Right lung (tissue), 10 donors: ENCODE measurements at places on chromosomes 2 and 18.

DNA sequence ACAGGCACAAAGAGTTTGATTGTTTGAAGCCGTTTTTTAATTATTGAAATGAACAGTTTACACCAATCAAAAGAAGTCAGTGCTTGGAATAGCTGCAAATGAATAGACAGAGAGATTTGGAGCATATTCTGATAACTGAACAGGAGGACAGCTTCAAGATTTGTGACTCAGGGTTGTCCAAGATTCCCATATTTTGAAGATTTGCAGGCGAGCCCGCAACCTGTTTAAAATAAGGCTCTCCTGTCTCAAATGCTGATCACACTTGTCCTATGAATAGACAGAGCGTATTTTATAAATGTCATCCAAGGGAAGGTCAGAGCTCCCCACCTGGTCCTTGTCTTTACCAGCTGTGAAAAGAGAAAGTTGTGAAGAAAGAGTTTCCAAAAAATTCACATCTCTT, 198.7 kb downstream of the RNF144A start:
- no peak for DNase-seq

GRCh38 chr2:7400628-7401027, 483.4 kb downstream of the RNF144A start:
- no peak for DNase-seq

GRCh38 chr2:112803691-112804521, 19.6 kb upstream of the IL1A start:
- no peak for DNase-seq

DNA sequence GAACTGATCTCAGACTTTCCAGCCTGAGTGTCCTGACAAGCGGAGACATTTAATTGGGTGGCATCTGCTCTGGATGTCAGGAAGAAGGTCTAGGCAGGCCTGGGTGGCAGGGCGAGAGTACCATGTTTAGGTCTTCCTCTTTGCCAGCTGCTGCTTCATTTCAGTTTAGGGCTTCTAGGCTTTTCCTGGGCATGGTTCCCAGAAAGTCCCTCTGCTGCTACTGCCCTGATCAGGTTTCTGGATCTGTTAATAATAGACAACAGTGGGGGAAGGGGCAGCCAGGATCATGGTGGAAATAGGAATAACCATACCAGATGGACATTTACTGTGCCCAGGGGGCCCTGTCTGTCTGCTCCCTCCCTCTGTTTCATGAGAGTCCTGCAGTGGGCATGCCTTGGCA, 2.3 kb upstream of the PLCD4 start:
- peak; percentile 19 for DNase-seq

DNA sequence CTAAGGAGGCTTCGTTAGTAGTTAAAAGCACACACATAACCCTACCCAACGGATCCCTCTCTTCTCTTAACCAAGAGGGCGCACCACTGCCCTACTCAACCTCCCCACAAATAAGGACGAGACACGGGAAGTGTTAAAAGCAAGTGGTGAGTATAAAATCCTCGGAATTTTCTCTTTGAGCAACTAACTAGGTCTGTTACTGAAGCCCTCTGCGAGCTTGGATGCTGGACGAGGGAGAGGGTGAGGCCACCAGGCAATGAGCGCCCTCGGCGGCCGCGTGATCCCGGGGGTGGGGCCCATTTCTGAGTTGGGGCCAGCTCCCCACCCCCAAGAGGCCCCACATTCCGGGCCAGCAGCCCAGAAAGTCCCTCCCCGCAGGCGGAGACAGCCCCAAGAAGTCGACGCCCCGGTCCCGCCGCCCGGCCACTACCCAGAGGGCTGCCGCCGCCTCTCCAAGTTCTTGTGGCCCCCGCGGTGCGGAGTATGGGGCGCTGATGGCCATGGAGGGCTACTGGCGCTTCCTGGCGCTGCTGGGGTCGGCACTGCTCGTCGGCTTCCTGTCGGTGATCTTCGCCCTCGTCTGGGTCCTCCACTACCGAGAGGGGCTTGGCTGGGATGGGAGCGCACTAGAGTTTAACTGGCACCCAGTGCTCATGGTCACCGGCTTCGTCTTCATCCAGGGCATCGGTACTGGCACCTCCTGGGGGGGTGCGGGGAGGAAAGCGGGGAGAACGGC, at the start of gene CYBRD1:
Gene CYBRD1 (plus strand): TSS at position 423 of the 736 bp plus-strand sequence. CDS start 72 bp downstream, at position 495.
- DNase-seq = peak; percentile 89

GRCh38 chr2:84643991-84644390, 127.7 kb downstream of the DNAH6 start:
- no peak for DNase-seq

- DNase-seq = no peak
These were observed 261.6 kb downstream of the NDUFA10 start for GRCh38 chr2:239763433-239764097.

GRCh38 chr2:240991378-240992263, 6.8 kb upstream of the SNED1 start:
- no peak for DNase-seq

DNA sequence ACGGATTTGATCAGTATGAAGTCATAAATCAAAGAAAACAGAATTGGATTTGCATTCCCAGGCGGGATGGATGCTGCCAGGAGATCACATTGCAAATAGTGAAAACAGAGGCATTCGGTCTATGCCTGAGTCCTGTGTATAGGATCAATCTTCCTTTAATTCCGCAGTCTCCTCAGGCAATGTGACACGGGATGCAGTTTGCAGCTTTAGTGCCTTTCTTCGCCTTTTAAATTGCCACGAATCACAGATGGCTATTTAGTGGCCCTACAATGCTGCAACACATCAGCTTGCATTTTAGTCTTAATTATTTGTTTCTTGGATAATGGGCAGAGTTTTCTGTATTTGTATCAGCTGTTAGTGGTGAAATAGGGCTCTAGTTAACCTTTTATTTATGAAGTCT, 6.8 kb downstream of the ADCYAP1 start:
- no peak for DNase-seq

- peak; percentile 35 for DNase-seq
These were observed 904.7 kb upstream of the ACVR2A start for GRCh38 chr2:146939991-146940685.
